Left ventricle myocardium inferior (tissue), 1 donor: ENCODE measurements at places on chromosomes 16 and 17.

DNA sequence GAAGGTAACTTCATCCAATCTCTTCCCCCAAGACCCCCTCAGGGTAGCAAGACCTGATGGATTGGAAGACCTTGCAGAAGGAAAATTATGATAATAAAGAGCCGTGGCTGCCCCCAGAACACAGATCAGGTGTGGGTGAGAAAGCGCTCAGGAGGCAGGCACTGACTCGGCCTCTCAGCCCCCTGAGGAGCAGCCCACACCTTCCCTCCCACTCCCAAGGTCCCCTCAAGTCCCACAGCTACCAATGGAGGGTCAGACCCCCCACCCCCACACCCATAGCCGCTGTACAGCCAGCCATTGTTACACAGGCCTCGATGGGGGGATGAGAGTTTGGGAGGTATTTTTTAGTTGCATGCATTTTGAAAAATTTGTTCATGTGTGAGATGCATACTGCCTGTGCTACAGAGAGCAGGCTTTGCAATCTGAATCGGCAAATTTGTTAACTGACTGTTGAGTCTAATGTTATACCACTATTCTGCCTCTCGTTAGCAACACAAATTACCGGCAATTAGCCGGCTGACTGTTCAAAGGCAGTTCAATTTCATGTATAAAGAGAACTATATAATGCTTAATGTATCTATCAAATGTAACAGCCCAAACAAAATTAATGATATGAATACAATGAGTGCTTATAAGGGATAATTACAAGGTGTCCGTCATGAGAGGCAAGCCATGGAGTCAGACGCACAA is 211.7 kb downstream of the C16orf78 start:
- no peak for DNase-seq

GRCh38 chr16:14331020-14331419 is 259.9 kb downstream of the MRTFB start:
- no peak for DNase-seq

- no peak for DNase-seq
Observed at GRCh38 chr16:30157214-30157613, 26.2 kb upstream of the CORO1A start.

- no peak for DNase-seq
Observed at GRCh38 chr17:77749321-77749751, 209.2 kb upstream of the TNRC6C start.

DNA sequence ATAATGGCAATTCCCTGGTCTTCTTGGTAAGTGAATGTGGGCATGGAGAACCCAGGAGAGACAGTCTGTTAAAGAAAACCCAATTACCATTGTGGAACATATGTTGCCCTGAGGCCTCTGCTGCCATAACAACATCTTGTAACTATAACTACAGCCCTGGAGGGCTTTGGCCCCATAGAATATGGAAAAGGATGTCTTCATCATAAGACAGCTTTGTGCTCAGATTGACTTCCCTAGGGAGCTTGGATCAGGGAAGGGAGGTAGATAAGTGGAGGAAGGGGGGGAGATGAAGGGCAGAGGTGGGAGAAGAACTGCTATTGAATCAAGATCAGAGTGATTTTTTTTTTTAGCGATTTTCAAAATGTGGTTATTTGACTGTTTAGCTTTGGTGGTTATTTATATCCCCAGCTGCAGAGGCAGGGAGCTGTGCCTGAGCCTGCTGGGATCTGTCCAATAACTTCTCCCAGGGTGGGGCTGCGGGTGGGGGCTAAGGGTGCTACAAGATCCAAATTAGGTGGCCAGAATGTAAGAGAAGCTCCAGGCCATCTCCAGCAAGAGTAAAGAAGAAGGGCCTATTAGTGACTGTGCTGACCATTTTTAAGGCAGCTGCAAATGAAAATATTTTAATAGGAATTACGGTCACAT is 5.3 kb upstream of the KAT7 start:
- DNase-seq = peak; percentile 42
